NCI-H1436 treated with DMSO at 0.1 percent for 48 hours (cell line): ENCODE measurements at places on chromosomes 1 and 21.

- DNase-seq: no peak
Observed at GRCh38 chr1:231872461-231872910, 245.9 kb downstream of the DISC1 start.

GRCh38 chr1:89540406-89540970 lies 15.9 kb downstream of the LRRC8B start:
- DNase-seq: no peak

DNA sequence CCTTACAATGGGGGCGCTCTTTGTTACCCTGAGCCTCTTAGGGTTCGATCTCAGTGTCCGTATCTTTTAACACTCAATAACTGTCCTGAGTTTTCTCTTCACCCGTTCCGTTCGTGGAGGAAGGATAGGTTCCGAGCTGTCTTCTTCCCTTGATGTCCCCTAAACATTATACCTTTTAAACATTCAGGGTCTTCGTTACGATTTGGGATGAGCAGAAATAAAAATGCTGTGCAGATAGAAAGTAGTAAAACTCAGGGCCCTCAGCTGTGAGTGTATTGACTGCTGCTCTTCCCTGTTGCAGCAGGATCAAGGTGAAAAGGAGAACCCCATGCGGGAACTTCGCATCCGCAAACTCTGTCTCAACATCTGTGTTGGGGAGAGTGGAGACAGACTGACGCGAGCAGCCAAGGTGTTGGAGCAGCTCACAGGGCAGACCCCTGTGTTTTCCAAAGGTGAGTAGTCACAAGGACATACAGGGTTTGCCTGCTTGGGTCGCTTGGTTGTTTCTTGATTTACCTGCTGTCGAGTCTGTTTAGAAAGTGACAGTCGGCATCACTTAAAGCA lies 784 bp downstream of the RPL11 start:
- DNase-seq: no peak

DNA sequence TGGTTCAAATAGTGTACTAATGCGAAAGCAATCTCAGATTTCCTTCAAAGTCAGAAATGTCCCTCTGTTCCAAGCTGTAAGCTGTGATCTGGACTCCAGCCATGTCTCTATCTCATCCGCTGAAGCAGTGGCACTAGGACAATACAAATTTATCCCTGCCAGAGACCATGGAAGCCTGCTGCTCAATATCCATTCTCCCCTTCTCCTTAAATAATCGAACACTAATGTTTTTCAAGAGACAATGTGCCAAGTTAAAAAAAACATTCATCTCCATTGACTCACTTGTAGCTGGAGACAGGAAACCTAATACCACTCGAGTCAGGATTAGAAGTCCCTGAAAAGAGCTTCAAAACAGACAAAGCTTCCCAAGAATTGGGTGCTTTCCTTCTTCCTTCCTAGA lies 38.5 kb upstream of the PGBD5 start:
- DNase-seq: no peak

GRCh38 chr1:78471890-78472620 lies 18.7 kb upstream of the PTGFR start:
- DNase-seq: no peak

GRCh38 chr1:219687779-219688178 lies 74.9 kb upstream of the ZC3H11B start:
- no peak for DNase-seq

DNA sequence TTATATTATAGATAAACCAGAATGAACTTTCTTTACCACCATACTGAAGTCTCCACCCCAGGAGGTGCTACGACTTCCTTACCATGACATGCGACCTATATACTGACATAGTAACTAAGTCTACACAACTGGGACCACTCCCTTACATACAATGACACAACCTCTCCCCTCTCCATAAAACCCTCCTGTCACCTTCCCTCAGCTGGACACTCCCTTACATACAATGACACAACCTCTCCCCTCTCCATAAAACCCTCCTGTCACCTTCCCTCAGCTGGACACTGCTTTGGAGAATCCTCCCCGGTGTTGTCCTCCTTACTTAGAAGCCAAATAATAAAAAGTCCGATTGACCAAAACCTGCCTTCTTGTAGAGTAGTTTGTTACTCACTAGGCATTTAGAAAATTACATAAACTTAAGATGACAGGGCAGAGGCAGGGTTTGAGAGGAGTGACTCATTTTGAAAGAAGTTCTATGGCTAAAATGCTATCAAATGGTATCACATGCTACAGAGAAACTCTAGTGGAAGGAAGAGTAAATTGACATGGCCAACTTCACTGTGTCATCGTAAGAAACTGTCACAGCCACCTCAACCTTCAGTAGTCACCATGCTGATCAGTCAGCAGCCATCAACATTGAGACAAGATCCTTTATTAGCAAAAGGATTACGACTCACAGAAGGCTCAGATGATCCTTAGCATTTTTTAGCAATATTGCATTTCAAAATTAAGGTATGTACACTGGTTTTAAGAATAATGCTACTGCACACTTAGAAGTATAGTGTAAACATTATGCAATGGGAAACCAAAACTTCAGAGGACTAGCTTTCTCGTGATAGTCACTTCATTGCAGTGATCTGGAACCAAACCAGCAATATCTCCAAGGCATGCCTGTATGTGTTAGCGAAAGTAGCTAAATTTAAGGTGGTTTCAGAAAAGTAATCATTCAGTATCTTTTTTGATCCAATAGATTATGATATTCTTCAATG lies 56.4 kb downstream of the AHCTF1 start:
- no peak for DNase-seq

GRCh38 chr1:16248603-16249516 lies 11.9 kb upstream of the CPLANE2 start:
- DNase-seq: peak; percentile 95

DNA sequence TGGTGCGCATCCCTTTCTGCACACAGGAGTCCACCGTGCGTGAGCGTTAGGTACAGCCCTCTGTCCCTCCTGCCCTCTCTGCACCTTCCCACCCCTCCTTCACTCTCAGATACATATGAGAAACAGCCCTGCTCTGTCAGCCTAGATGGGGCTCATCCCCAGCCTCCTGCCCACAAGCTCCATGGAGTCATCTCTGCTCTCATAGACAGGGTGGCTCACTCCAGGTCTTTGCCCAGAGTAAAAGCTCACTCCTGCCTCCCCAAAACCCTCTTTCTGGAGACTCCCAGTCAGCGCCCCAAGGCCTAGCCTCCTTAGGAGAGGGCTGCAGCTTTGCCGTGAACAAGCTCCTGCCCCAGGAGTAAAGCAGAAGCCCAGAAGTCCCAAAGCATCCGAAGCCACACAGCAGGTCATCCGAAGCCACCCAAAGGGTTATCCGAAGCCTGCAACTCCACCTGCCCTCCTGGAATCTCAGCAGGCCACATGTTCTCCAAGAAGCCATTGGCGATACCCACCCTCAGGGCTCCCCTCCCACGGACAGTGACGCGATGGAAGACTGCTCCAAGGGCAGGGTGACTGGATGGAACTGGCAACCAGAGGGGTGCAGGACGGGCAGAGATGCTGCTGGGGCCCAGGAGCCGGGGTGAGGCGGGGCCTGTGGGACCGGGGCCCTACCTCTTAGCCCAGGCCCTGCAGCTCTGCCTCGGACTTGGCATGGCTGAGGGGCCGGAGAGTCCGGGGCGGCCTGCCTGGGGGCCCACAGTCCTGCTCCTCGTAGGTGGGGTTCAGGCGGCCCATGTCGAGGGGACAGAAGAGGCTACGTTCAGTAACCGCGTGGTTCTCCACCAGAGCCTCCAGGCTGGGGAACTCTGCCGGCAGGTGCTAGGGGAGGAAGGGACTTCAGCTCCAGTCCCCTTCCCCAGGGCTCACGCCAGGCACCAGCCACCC lies 3.6 kb upstream of the KIF17 start:
- DNase-seq: no peak

DNA sequence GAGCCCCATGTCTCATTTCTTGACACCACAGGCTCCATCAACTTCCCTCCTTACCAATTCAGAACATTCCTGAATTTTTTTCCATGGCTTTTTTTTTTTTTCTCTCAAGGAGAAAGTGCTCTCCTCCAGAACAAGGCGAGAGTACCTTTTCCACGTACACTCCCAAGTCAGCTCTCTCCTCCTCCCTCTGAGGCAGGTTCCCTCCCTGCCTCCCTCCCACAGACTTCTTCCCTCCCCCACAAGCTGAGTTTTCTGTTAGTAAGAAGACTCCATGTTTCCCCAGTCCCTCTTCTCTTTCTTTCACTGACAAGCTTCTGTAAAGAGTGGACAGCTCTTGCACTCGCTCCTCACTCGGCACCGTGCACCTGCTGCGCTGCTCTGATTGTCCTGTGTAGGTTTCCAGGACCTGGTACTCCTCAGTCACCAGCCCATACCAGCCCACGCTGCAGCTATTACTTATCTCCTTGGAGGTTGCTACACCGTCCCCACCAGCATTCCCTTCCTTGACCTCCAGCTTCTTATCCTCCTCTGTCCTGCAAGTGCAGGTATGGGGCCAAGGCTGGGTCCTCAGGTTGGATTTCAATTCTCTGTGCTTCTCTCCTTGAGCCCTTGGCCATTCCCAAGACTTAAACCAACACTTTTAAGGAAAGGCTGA lies 3.8 kb downstream of the TRAF5 start:
- no peak for DNase-seq

DNA sequence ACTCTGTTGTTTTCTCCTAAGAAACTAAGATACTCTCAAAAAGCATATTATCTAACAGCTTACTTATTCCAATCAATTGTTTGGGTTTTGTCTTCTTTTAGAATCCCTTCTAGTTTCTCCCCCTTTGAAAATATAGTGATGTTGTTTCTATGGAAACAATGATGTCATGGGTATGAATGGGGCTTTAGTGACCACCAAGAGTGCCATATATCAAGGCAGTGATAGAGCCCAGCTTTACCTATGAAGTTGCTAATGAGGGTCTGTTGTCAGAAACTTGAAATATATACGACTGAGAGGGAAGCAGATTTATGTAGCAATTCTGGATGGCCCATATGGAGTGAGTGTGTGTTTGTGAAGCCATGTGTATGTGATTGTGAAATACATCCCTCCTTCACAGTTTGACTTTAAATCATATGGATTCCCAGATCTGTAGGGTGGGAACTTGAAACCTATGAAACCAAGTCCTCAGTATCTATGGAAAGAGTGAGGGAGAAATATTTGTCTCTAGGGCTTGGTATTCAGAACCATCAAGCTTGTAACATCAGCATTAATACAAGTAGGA lies 116.7 kb downstream of the SPATA46 start:
- no peak for DNase-seq

DNA sequence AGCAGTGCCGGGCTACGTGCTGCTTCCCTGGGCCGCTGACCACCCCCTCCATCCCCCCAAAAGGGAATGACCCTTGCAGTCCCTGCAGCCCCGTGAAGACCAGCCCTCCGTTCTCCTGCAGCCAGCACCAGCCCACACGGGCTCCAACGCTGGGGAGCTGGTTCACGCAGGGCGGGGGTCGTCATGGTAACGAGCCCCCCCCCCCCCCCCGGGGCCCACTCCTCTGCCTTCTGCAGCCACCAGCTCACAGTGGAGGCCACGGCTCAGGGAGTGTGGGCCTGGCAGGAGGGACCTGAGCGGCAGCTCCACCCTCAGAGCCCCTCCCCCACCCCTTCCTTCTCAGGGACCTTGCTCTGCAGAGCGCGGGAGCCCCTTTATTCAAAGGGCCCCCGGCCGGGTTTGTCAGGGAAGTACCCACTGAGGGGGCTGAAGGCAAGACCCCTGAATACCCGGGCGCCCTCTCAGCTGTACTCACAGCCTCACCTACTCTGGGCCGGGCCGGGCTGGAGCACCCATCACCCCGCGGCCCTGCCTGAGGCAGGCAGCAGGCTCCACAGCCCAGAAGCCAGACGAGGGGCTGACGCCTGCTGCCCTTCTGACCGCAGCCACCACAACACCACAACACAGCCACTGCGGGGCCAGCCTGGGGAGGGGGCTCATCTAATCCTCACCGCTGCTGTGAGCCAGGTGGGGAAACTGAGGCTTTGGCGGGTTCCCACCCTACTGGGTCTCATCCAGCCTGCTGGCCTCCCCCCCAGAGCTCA lies 12.6 kb downstream of the MEGF6 start:
- DNase-seq: no peak

GRCh38 chr1:210715072-210715471 lies 386.4 kb downstream of the HHAT start:
- DNase-seq: no peak

DNA sequence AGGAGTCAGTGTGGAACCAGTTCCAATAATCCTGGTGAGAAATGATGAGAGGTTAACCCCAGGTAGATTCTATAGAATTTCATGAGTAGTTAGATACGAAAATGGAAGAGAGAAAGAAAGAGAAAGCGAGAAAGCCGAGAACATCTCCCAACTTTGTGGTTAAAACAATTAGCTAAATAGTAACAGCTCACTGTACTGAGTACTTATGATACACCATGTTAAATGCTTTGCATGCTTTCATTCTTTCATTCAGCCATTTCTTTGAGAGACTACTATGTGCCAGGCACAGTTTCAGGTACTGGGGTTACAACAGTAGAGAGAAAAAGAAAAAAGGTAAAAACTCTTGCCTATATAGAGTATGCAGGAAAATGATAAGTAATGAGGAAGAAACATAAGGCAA lies 109.7 kb upstream of the SYT6 start:
- DNase-seq: no peak

- no peak for DNase-seq
Observed at GRCh38 chr21:44653123-44653522, 1.3 kb downstream of the KRTAP12-4 start.

GRCh38 chr1:164576291-164577271 lies 17.6 kb downstream of the PBX1 start:
- no peak for DNase-seq

DNA sequence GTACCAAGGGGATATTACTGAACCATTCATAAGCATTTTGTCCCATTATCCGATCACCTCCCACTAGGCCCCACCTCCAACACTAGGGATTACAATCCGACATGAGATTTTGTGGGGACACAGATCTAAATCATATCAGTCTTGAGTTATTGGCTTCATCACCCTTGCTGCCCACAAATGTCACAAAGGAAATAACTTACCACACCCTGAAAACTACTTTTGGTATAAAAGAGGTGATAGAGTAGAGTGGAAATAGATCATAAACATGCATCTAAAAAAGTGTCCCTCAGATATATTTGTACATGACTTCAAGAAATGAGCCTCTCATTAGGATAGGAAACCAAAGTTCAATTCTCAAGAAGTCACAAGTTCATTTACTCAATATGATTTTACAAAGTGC lies 22.6 kb upstream of the FCRL3 start:
- DNase-seq: no peak

- DNase-seq: no peak
Observed at GRCh38 chr1:248881261-248881660, 22.4 kb upstream of the ZNF692 start.

DNA sequence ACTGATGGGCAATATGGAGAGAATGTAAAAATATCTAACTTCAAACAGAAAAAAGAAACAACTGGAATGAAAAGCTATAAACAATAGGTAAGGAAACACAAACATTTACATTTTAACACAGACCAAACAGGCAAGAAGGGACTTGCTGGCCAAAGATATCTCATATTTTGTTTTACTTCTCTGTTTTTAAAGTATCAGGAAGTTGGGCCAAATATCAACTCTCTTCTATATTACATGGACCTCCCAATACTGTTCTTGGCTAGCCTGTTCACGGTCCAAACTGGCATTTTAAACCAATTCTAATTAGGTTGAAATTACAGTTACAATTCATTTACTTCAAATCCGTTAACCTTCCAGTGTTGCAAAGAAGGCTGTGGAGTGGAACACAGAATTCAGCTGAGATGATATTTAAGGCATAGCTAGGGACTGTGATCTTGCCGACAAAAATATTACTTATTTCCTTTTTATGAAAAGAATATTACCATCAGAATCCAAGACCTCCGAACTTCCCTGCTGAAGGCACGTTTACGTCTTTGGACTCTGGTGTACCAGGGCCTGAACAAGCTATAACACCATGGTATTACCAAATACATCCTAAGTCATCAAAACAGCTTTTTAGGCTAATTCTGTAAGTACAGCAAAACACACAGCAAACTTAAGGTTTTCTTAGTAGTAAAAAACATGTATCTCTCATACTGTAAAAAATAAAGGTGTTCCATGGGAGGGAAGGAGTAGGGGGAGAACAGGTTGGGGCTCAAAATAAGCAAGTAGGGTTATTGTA lies 165.4 kb downstream of the RUNX1 start:
- no peak for DNase-seq
